SIG-M5 (cell line): ENCODE measurements at places on chromosomes 3 and 15.

DNA sequence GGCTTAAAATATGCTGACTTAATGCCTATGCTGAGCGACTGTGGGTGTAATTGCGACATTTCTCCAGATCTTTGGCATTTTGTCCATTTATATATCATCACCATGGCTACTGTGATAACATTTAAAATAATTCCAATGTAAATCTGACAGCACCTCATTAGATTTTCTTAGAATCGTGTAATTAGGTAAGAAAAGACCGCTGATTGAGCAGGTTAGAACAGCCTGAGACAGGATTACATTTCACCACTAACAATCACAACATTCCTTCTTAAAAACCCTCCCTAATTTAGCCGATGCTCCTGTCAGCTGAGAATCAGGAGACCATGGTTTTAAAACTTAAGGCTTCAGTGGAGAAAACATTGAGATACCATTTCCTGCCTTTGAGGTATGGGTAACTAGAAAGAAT, 455.3 kb upstream of the PDZRN3 start:
- no peak for DNase-seq

- DNase-seq = no peak
Measured at GRCh38 chr3:43041517-43041916, 62.4 kb downstream of the GASK1A start.

- no peak for DNase-seq
Measured at GRCh38 chr3:173778251-173778650, 380.7 kb downstream of the NLGN1 start.

- DNase-seq = no peak
Measured at GRCh38 chr3:184290331-184290730, 8.7 kb upstream of the PSMD2 start.

GRCh38 chr15:29934251-29934650, 112.0 kb upstream of the TJP1 start:
- no peak for DNase-seq

- DNase-seq = no peak
Measured at GRCh38 chr3:123740391-123740822, 143.7 kb downstream of the MYLK start.

DNA sequence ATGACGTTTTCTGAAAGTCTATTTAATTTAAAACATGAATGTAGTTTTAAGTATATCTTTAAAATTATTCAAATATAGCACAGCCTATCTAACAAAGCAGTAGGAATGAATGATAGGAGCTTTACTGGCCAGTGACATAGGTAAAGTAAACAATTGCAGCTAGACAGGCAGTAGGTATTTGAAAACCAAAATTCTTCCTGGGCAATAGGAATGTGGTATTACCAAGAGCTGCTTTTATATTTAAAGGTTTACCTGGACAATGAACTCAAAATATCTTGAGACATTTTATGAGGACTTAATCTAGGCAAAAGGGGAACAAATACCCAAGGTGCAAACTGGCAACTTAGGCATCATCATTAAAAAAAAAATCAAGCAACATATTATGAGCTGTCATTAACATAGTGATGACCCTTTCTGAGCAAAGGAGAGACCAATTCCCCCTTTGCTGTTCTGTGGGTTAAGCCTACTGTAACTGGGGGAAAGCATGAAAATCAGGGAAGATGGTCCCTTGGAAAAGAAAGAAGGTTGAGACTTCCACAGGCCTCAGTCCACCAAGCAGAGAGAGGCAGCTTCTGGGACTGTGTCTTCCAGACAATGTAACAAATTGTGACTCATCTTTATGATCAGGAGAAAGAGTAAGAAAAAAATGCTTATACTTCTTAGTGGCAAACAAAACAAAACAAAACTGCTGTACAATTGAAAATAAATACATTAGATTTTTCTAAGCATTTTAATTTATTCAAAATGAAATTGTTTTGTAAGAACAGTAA, 12.9 kb downstream of the ISL2 start:
- no peak for DNase-seq

GRCh38 chr3:124927574-124928045, 6.9 kb downstream of the MUC13 start:
- no peak for DNase-seq

DNA sequence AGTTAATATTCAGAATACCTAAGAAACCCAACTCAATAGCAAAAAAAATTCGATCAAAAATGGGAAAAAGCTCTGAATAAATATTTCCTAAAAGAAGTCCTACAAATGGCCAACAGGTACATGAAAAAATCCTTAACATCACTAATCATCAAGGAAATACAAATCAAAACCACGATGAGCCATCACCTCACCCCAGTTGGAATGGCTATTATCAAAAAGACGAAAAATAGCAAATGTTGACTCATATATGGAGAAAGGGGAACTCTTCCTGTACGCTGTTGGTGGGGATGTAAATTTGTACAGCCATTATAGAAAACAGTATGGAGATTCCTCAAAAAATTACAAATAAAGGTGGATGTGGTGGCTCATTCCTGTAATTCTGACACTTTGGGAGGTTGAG, 29.6 kb upstream of the SGO1 start:
- DNase-seq = no peak

- DNase-seq = no peak
Measured at GRCh38 chr3:35422836-35423601, 216.3 kb upstream of the ARPP21 start.

GRCh38 chr3:69085168-69085832, 563 bp downstream of the ARL6IP5 start:
- DNase-seq = no peak

GRCh38 chr3:168002786-168003368, 92.8 kb downstream of the GOLIM4 start:
- no peak for DNase-seq

GRCh38 chr3:64796607-64797399, 109.0 kb upstream of the ADAMTS9 start:
- no peak for DNase-seq

GRCh38 chr15:41438206-41438605, 21.3 kb downstream of the RTF1 start:
- no peak for DNase-seq

- DNase-seq = peak; percentile 25
Measured at GRCh38 chr15:60635507-60636352, 156.8 kb upstream of the ICE2 start.
